OCI-LY7 (cell line): ENCODE measurements at places on chromosomes 5 and 9.

GRCh38 chr9:136676920-136677686 is 10.2 kb downstream of the AGPAT2 start:
- DNase-seq = no peak

GRCh38 chr9:100992632-100993031 is 35.9 kb upstream of the PLPPR1 start:
- no peak for DNase-seq

DNA sequence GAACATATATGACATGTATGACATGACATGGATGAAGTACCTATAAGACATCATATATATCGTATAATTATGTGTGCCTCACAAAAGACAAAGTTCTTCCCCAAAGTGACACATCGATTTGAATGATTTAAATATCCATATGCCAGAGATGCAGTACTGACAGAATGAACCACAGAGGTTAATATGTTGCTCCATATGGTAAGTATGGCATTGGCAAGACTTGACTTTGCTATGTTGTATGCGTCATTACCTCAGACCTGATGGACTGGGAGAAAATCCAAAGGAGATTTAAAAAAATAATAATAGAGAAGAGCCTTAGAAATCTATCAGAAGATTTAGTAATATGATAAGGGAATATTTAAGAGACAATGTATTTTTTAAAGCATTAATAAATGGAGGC is 263.2 kb downstream of the PJA2 start:
- no peak for DNase-seq

GRCh38 chr5:69084903-69085302 is 8.9 kb upstream of the SLC30A5 start:
- no peak for DNase-seq

DNA sequence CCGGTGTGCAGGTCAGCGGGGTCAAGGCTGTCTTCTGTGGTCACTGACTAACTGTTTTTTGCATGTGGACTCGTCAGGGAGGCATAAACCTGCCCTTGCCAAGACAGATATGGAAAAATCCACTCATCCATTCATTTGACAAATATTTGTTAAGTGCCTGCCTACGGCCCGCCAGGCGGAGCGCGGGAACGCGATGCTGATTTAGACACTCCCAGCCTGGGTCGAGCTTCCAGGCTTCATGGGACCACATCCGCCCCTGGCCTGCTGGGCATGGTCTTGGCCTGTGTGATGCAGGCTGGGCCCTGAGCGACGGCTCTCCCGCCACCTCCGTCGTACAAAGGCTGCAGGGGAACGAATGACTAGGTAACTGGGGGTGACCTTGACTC is 18.1 kb downstream of the MYMK start:
- no peak for DNase-seq

DNA sequence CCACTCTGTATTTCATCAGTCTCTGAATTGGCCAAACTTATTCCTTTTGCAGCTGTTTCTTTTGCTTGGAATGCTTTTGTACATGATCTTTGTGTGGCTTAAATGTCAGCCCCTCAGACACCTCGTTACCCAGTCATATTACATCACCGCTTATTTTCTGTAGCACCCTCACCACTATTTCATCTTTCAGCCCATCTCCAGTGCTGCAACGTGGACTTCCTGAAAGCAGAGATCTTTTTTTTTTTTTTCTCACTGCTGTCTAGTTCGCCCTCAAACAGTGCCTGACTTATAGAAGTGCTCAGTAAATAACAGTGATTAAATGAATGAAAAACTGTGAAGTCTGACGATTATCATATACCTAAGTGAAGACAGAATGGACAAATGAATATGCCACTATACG is 835 bp downstream of the SRA1 start:
- peak; percentile 45 for DNase-seq

- no peak for DNase-seq
These were observed 8.7 kb downstream of the PAPPA start for GRCh38 chr9:116162241-116162781.

DNA sequence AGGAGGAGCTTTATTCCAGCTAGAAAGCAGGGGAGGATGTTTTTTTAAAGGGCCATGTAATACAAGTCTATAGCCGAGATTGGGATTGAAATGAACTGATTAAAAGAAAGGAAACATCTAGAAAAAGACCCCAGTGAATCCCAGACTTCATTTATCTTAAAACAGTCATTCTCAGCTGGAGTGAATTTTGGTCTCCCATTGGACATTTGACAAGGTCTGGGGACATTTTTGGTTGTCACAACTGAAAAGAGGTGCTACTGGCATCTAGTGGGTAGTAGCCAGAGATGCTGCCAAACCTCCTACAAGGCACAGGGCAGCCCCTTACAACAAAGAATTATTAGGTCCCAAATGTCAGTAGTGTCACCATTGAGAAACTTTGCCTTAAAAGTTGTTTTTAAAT is 16.3 kb upstream of the SPINK4 start:
- peak; percentile 64 for DNase-seq

DNA sequence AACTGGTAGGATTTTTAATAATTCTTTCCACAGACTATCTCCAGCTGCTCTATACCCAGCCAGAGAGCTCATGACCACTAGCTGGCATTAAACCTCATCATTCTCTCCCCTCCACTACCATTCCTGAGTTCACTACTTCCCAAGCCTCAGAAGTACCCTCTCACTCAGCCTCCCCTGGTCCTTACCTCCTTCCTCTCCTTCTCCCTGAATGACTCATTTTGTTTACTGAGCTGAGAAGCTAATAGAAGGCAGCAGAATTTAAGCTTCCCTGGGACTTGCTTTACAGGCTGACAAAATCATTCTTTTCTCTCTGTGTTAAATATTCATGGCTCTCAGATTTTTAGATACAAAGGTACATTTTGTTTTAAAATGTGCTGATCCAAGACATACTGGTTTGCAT is 305.4 kb downstream of the TLR4 start:
- DNase-seq = no peak

DNA sequence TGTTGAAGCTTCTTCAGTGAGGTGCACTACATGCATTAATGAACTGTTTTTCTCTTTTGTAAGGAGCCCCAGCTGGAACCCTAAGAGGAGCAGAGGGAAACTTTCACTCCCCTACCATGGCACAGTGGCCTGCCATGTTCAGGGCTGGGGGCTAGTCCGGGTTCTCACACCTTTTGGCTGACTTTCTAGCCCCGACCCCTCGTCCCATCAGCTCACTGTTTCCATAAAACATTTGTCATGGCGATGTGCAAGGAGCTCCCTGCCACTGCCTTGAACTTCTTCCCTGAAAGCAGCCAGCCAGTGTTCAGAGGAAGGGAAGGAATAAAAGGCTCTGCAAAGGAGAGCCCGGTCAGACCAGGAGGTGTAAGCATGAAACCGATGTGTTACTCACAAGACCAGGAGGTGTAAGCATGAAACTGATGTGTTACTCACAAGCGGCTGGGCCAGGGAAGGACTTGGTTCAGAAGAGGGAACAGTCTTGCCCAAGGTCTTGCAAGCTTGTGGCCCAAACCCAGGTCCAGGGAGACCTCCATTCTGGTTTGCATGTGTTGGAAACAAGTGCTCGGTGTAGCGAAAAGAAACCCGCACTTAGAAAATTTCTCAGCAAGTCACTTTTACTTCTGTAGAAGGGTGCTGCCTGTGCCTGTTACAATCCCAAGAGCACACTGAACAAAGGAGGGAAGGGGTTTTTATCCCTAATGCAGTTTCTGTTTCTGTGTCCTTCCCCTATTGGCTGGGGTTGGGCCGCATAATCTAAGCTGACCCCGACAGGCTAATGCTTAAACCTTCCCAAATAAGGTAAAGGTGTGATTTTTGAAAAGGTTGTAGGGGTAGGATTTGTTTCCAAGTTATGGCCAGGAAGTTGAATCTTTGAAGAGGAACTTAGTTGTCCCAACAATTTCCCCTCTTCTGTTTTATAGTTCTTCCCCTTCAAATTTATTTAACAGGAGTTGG is 3.4 kb upstream of the ABO start:
- no peak for DNase-seq

- DNase-seq = no peak
These were observed 286.8 kb downstream of the SPATA31D1 start for GRCh38 chr9:82275258-82275927.

GRCh38 chr9:100206899-100207298 is 107.9 kb downstream of the INVS start:
- no peak for DNase-seq

GRCh38 chr9:1052365-1053281 is 2.5 kb downstream of the DMRT2 start:
- DNase-seq = peak; percentile 26

GRCh38 chr5:139475865-139476617 is 5.2 kb downstream of the SMIM33 start:
- no peak for DNase-seq
